Endothelial cell of umbilical vein (primary cell): ENCODE measurements at places on chromosomes 2 and 18. TPM values are rescaled to one million over a fixed set of nuclear protein-coding genes. Genes with fewer than 3 reads are reported as not detected.

GRCh38 chr2:237222178-237222577 lies 136.5 kb downstream of the COPS8 start:
- no peak for DNase-seq

DNA sequence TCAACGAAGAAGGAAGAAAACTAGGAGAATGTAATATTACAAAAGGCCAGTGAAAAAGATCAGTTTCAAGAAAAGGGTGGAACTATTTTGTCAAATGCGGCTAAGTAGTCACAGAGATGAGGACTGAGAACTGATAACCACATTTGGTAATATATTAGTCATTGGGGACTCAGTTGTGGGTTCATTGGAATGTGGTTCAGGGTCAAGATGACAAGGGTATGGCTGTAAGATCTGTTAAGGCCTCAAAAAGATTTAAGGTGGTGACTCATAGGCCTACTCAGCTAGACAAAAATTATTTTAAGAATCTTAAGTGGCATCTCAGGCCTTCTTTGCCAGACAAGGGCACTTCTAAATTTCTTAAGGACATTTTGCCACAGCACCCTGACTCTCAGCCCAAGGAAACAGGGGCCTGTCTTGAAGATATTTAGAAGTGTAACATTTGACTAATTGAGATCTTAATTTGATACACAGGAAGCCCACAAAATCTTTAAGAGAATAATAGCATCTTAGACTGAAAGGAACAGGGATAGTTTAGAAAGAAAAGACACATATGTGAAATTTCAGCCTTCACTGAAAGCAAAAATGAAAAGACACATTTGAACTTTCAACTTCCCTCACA lies 81.3 kb downstream of the STRADB start:
- no peak for DNase-seq

- DNase-seq = peak; percentile 65
Observed at GRCh38 chr18:68083131-68083530, 566.6 kb upstream of the DSEL start.

The GALR1 gene
- not detected in 2 replicates for total RNA-seq

DNA sequence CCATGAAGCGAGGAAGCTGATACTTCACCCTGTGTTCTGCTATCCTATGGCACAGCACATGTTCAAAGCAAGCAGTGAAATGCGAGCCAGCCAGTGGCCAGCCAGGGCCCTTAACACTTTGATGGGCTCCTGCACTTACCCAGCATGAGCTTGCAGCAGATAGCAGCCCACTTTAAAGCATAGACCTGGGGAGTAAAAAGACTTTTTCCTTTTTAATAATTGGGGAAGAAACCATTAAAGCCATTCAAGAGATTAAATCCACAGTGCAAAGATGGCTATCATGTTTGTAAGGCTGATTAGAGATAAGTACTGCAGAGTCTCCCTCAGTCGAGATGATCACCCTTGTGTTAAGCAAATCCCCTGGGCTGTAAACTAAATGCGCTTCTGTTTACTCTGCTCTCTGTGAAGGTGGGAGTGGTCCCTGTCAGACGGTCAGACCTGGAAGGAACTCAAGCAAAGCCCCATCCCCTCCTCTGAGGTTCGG lies 15.7 kb downstream of the CCBE1 start:
- no peak for DNase-seq

The FEV gene
- not detected in 2 replicates for total RNA-seq
